ENCODE measurements at places on chromosomes 5 and 9.

- no peak for DNase-seq
These were observed 2.3 kb upstream of the IRX2 start for GRCh38 chr5:2753452-2754420.

- no peak for DNase-seq
These were observed 43.3 kb upstream of the MSX2 start for GRCh38 chr5:174680901-174681565.

GRCh38 chr5:65768723-65769346, 46.8 kb downstream of the NLN start:
- no peak for DNase-seq

DNA sequence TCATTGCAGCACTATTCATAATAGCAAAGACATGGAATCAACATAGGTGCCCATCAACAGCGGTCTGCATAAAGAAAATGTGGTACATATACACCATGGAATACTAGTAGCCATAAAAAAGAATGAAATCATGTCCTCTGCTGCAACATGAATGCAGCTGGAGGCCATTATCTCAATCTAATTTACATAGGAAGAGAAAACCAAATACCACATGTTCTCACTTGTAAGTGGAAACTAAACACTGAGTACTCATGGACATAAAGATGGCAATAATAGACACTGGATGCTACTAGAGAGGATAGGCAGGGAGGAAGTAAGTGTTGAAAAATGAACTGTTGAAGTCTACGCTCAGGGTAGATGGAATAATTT, 203.9 kb upstream of the CDH9 start:
- no peak for DNase-seq

- DNase-seq = no peak
These were observed 37.7 kb downstream of the TNC start for GRCh38 chr9:115080242-115080641.

GRCh38 chr5:143986516-143987212, 174.7 kb downstream of the HMHB1 start:
- no peak for DNase-seq

DNA sequence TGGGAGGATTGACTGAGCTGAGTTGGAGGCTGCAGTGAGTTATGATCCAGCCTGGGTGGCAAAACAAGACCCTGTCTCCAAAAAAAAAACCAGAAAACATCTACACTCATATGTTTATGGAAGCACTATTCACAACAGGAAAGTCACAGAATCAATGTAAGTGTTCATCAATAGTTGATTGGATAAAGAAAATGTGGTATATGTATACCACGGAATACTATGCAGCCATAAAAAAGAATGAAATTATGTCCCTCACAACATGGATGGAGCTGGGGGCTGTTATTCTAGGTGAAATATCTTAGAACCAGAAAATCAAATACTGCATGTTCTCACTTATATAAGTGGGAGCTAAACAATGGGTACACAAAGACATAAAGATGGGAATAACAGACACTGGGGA, 2.8 kb upstream of the SLC25A2 start:
- DNase-seq = no peak

- no peak for DNase-seq
These were observed 59.4 kb upstream of the GNA14 start for GRCh38 chr9:77707383-77708063.
